Thyroid gland (tissue), 4 donors: ENCODE measurements at places on chromosomes 5 and 9. TPM values are rescaled to one million over a fixed set of nuclear protein-coding genes. Genes with fewer than 3 reads are reported as not detected.

Gene ADAM19
- 6.4 TPM for total RNA-seq

Gene CDX1
- total RNA-seq: not detected

Gene TAF1L
- not detected for total RNA-seq

Gene CCDC171
- 7.5 TPM for total RNA-seq

Gene KIAA1958
- 8.3 TPM for total RNA-seq

DNA sequence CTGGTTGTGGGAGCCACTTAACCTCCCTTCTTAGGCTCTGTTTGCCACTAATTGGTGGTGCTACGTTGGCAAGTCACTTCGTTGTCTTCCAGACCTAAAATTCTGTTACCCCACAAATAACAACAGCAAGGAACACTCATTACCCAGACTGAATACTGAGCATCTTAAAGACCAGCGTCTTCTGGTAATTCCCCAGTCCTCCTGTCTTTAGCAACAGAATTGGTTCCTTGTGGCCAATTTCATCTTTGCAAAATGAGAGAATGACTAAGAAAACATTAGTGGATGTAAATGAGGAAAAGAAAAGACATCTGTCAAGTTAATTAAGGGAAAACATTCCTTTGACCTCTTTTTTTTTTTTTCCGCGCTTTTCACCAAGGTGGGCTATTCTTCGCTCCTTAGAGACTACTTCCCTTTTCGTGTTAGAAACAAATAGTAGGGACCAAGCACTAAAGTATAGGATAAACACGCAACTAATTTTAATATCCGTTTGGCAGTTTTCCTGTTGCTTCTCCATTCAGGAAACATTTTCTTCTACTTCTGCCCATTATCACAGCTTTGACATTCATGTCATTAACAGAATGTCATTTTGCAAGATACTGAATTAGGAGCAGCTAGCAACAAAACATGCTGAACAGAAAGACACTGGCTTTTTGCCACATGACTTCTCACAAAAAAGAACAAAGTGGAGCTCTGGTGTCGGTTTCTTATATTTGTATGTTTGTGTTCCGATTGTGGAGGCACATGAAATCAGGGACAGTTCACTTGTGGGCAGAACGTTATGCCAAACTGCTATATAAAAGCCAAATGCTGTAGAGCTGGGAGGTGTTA is 154.2 kb downstream of the CD180 start:
- DNase-seq: no peak

- no peak for DNase-seq
These were observed 30.4 kb downstream of the PTTG1 start for GRCh38 chr5:160452036-160452435.

DNA sequence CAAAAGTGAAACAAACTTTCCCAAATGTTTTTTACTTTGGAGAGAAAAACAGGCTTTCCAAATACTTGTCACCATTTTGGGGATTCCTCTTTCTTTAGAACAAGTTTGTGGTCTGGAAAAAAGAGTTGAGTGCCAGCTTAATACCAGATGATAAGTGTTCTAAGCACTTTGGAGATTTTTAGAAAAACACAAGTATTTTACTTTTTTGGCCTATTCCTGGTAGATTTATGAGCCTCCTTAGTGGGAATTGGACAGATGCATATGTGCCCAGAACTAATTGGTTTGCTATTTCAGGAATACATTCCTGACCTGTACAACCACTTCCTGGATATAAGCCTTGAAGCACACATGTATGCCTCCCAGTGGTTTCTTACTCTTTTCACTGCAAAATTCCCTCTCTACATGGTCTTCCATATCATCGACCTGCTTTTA is 40.5 kb downstream of the GPR21 start:
- no peak for DNase-seq

- no peak for DNase-seq
These were observed 215.6 kb downstream of the TLE1 start for GRCh38 chr9:81473708-81474107.

- DNase-seq: no peak
These were observed 30.5 kb downstream of the C7 start for GRCh38 chr5:40939753-40940152.

- no peak for DNase-seq
These were observed 67.1 kb upstream of the RIOK2 start for GRCh38 chr5:97250113-97250512.

DNA sequence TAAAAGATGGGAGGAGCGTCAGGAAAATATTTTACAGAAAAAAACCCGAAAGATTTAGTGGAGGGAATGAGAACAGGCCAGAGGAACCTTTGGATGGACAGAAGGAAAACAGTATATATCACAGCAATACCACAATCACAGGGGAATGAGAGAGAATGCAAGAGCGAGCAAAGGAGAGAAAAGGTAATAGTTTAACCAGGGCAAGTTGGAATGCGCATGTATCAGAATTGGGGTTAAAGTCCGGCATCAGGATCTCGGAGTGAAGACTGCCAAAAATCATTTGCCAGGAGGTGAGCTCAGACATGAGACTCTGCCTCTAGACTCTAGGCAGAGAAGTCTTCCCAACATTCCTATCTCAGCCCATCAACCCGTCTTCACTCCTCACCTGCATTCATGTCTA is 36.8 kb downstream of the PCDHGC5 start:
- no peak for DNase-seq

- DNase-seq: no peak
These were observed 39.2 kb upstream of the PTPN3 start for GRCh38 chr9:109537288-109537687.

DNA sequence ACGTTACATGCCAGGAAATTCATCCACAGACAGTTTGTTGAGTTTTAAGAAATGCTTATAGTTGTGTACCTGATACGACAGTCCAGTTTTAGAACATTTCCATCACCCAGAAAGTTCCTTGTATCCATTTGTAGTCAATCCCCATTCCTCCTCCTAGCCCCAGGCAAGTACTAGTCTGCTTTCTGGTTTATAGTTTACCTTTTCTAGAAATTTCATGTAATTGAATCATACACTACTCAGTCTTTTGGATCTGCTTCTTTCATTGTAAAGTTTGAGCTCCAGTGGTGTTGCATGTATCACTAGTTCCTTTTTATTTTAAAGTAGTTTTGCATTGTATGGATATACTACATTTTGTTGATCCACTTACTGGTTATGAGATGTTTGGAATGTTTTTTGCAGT is 291.2 kb downstream of the AOPEP start:
- DNase-seq: no peak

- no peak for DNase-seq
These were observed 17.2 kb upstream of the ADAMTSL1 start for GRCh38 chr9:18456624-18457237.

DNA sequence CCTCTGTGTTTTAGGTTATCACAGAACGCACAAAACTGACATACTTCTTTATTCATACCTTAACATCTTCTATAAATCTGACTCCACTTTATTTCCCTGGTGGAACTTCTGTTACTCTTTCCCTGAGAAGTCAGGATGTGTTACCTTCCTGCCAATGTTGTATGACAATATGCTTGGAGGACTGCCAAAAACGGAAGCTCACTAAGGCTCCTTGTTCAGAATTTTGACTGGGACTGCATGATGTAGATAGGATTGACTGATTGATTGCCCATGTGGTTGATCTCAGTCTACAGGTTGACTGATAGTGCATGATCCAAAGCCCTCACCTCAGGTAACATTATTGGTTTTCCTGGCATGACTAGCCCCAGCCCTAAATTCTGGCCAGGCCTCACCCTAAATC is 319.4 kb downstream of the TLR4 start:
- no peak for DNase-seq

- DNase-seq: no peak
These were observed 74.7 kb upstream of the SPTLC1 start for GRCh38 chr9:92189782-92190535.

DNA sequence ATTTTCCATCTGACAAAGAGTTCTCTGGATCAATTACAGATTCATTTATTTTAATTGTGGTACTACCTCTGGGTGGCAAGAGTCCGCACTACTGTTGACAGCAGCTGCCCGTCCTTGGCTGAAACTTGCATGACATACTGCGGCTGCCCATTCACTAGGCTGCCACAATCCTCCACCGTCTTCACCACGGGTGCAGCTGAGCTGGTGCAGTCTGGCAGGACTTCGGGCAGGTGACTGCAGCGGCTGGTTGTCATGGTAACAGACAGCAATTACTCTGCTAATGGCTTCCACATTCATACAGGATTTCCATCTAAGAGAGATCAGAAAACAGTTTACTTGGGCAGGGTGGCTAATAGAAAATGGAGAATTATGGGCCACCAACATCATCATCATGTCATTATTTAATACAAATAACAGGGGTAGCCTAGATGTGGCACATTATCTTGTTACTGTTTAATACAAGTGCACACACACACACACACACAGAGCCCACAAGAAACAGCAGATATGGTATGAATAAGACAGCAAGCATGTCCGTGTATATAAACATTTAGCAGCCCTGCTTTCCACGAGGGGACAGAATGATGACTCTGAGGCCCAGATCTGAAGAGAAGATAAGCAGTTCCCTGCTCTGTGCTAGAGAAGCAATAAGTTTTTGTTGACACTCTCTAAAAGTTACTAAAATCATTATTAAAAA is 112.3 kb downstream of the MARCHF3 start:
- no peak for DNase-seq

DNA sequence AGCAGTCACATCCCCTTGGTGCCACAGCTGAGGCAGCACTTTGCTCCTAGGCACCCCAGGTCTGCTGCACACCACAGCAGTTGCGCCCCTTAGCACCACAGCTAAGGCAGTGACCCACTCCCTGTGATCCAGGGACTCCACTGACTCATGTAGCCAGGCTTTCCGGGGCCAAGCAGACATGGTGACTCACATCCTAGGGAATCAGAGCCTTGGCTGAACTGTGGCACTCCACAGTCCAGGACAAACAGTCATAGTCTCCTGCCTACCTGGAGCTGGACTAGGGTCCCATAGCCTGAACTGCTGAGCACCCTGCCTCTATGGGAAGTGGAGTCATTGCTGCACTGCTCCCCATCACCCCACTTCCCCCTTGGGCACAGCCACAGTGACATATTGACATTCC is 338.7 kb downstream of the NPR3 start:
- DNase-seq: no peak

DNA sequence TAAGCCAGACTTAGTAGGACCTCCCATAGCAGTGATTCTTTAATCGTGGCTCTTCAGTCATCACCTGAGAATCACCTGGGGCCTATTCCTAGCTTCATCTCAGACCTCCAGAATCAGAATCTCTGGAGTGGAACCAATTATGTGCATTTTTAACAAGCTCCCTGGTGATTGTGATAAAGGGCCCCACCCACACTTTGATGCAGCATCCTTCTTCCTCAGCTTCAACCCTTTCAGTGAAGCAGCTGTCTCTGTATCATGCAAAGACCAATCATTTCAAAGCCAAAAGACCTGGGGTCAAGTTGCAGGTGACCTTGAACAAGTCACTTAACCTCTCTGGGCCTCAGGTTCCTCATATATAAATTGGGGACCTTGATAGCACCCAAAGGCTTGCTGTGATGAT is 17.1 kb downstream of the FBXO10 start:
- DNase-seq: no peak
